ENCODE measurements at places on chromosomes 2 and 18. TPM values are rescaled to one million over a fixed set of nuclear protein-coding genes. Genes with fewer than 3 reads are reported as not detected.

Gene SERPINB10
- not detected for total RNA-seq

GRCh38 chr2:121004359-121004758, 268.7 kb downstream of the GLI2 start:
- DNase-seq: no peak

DNA sequence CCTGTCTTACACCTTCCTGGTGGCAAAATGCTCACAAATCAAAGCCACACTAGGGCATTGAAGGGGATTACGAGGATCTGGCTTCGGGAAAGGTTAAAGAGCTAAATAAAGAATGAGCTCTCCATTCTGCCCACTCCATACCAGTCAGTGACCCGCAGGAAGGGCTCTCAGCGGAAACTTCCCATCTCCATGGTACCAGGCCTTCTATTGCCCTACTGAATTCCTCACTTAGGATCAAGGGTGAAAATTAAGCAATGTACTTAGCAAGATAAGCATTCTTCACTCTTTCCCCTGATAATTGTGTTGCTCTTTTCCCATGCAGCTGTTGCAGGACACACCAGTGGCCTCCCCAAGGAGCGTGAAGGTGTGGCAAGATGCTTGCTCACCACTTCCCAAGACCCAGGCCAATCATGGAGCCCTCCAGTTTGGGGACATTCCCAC, 75.6 kb upstream of the TTC39C start:
- no peak for DNase-seq

GRCh38 chr2:117401582-117401981, 412.9 kb upstream of the DDX18 start:
- no peak for DNase-seq

DNA sequence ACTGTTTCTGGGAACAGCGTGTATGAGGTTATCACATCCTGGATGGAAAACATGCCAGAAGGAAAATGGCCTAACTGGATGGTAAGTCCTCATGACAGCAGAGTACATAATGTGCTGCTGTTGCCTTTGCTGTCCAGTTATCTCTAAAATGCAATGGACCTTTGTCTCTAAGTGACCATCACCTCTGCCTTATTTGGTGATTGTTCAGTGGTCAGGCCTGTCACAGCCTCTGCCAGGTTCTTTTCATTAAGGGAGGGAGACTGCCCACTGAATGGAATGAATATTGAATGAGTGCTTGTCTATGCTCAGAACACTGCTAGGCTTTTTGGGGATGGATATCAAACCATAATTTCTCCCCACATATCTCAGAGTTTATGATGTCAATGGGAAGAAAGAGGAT, 29.0 kb downstream of the SLC3A1 start:
- no peak for DNase-seq

DNA sequence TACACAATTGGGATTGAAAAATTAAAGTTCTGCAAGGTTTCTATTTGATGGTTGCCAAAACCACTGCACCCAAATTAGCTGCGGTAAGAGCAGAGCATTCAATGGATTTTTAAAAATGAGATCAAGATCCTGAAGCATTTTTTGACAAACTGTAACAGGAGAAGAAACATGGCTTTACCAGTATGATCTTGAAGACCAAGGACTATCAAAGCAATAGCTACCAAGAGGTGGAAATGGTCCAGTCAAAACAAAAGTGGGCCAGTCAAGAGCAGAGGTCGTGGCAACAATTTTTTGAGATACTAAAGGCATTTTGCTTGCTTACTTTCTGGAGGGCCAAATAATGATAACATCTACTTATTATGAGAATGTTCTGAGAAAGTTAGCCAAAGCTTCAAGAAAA, 186.8 kb downstream of the RDH14 start:
- no peak for DNase-seq
